Osteocyte (in vitro differentiated cells): ENCODE measurements at places on chromosomes 13 and 19. TPM values are rescaled to one million over a fixed set of nuclear protein-coding genes. Genes with fewer than 3 reads are reported as not detected.

DNA sequence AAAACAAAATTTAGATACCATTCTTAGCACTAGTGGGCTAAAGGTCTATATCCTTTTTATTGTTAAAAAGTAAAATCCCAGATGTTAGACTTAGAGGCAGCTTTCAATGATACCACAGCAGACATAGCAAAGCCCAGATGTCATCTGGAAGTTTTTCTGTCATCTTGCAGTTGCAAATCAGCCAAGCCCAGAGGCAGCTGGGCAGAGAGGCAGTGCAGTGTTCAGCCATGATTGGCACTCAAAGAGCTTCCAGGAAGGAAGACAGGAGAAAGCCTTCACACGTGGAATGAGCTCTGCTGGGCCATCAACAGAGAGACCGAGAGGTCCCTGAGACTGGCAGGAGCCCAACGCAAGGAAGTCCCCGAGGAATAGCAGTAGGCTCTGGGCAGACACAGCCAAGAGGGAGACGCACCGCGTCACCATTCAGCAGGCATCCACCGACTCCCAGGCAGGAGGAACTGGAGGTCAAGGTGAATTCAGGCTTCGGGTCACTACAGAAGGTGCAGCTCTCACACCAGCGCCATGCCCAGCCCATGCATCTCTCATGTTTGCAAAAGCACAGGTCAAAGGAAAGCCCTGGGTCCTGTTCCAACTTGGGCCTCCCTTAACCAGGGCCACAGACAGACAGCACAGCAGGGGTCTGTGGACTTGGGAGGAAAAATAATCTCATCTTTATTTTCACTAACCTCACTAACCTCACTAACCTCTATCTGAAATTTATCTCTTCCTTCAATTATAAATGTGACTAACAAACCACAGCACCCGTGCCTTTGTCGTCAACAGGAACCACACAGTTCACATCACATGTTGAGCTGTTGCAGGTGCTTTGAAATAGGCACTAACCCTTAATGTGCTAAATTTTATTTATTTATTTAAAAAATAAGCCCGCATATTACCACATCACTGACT is 54.9 kb downstream of the TUBGCP3 start:
- peaks cover 10% of the 10 kb centered on the region for H3K36me3 ChIP-seq
- no peak overlapping the region for H3K4me3 ChIP-seq
- no peaks in the 10 kb centered on the region for H3K4me1 ChIP-seq
- no peak overlapping the region for H3K27ac ChIP-seq
- no peak for DNase-seq

DNA sequence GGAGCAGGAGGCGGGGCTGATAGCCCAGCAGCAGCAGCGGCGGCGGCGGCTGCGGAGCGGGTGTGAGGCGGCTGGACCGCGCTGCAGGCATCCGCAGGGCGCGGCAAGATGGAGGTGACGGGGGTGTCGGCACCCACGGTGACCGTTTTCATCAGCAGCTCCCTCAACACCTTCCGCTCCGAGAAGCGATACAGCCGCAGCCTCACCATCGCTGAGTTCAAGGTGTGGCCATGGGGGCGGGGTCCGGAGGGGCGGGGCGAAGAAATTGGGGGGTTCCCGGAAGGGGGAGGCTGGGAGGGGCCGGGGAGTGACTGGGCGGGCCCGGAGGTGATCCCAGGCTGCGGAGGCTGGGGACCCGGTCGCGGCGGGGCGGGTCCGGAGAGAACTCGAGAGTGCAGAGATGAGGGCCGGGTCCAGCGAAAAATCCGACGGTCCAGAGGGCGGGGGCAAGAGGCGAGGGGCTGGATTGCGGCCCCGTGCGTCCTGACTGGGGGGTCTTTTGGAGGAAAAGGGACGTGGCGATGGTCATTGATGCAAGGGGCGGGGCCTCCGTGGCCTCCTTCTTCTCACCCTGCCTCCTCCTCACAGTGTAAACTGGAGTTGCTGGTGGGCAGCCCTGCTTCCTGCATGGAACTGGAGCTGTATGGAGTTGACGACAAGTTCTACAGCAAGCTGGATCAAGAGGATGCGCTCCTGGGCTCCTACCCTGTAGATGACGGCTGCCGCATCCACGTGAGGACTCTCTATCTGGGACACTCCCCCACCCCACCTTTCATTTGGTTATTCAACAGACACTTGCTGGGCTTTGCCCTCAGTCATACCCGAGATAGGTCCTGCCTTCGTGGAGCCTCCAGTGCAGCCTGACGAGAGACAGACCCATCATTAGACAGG is at the start of gene TBCB:
Gene TBCB (plus strand): TSS at position 16 of the 891 bp plus-strand sequence. CDS start 93 bp downstream, at position 109.
- H3K4me1 ChIP-seq = peaks cover 27% of the 10 kb centered on the region
- no peaks in the 10 kb centered on the region for H3K27me3 ChIP-seq
- H3K27ac ChIP-seq = peak within 1 kb of the TSS; percentile 97
- peak within 1 kb of the TSS; percentile 89 for H3K4me3 ChIP-seq
- no peak for DNase-seq

GRCh38 chr19:29247471-29247870 is 34.5 kb upstream of the UQCRFS1 start:
- no peaks in the 10 kb centered on the region for H3K4me1 ChIP-seq
- peaks cover under 1% of the 10 kb centered on the region for H3K27me3 ChIP-seq
- no peak overlapping the region for H3K4me3 ChIP-seq
- no peak overlapping the region for H3K27ac ChIP-seq
- H3K36me3 ChIP-seq = no peaks in the 10 kb centered on the region
- no peak for DNase-seq

DNA sequence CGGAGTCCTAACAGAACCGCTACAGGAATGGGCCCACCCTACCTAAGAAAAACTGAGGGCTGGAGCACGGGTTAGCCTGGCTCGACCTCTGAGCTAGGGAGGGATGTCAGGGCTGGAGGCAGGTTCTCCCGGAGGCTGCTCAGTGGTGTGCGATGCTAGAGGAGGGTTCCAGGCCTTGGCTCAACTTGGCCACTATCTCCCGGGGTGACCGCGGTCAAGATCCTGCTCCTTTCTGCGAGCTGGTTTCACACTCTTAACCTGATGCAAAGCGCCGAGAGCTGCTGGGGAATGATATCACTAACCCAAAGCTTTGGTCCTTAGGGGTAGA is 301 bp downstream of the POP4 start:
- no peaks in the 10 kb centered on the region for H3K27me3 ChIP-seq
- H3K4me1 ChIP-seq = peaks cover 26% of the 10 kb centered on the region
- DNase-seq = no peak
- H3K36me3 ChIP-seq = peaks cover 8% of the 10 kb centered on the region

GRCh38 chr19:50703915-50704796 is 15.4 kb downstream of the SHANK1 start:
- H3K4me3 ChIP-seq = no peak overlapping the region
- H3K27ac ChIP-seq = no peak overlapping the region
- no peak for DNase-seq
- H3K4me1 ChIP-seq = no peaks in the 10 kb centered on the region

DNA sequence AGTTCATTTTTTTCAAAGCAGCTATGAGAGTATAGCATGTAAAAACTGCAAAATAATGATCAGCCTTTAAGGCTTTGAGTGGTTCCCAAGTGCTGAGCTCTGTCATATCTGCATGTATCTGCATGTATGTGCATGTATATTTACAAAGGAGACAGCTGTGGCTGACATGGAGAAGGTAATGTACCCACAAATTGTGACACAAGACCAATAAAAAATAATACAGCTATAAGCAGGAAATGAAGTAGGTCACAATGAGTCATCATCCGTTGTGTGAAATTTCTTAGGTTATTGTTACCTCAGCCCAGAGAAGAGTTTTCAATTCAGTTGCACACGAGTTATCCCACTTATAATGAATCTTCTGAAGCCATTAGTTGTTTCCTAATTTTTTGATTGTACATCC is 60.9 kb upstream of the MED4 start:
- H3K4me3 ChIP-seq = no peak overlapping the region
- H3K27me3 ChIP-seq = peaks cover 16% of the 10 kb centered on the region
- H3K4me1 ChIP-seq = peaks cover 17% of the 10 kb centered on the region
- no peak for DNase-seq
- no peak overlapping the region for H3K27ac ChIP-seq

The FLT3 gene
- not detected in 2 replicates for total RNA-seq

- DNase-seq = no peak
- H3K27ac ChIP-seq = no peak overlapping the region
- H3K36me3 ChIP-seq = no peaks in the 10 kb centered on the region
- peaks cover 21% of the 10 kb centered on the region for H3K4me1 ChIP-seq
Measured at GRCh38 chr19:17686023-17686521, 2.1 kb downstream of the UNC13A start.

DNA sequence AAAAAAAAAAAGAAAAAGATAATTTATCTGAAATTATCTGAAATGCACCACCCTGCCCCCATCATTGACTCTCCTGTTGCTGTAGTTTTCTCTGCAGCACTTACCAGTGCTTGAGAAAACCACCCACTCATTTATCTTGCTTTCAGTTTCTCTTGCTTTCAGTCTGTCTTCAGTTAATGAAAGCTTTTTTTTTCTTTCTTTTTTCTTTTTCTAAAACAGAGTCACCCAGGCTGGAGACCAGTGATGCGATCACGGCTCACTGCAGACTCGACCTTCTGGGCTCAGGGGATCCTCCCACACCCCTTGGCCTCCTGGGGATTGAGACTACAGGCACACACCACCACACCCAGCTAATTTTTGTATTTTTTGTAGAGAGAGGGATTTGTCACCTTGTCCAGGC is 4.3 kb upstream of the ACP5 start:
- H3K4me3 ChIP-seq = peak overlapping the region; percentile 50
- H3K36me3 ChIP-seq = no peaks in the 10 kb centered on the region
- DNase-seq = no peak
- peak overlapping the region; percentile 46 for H3K27ac ChIP-seq
- H3K27me3 ChIP-seq = no peaks in the 10 kb centered on the region
- peaks cover 14% of the 10 kb centered on the region for H3K4me1 ChIP-seq

DNA sequence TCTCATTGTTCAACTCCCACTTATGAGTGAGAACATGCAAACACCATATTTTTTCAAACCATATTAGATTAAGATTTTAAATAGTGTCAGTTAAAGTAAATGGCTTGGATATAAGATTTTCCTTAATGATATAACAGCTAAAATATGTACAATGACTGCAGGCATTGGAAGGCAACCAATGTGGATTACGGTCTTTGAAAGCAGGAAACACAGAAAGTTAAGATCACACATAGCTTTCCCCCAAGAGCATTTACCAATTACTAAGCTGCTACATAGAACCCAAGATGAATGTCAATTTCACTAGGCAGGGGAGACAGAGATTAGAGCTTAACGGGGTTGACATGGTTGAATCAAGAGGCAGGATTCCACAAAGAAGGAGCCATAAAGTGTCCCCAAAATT is 173.2 kb upstream of the TRPC4 start:
- H3K27ac ChIP-seq = no peak overlapping the region
- H3K4me3 ChIP-seq = no peak overlapping the region
- H3K27me3 ChIP-seq = no peaks in the 10 kb centered on the region
- peaks cover 2% of the 10 kb centered on the region for H3K4me1 ChIP-seq
- DNase-seq = no peak

The FCER2 gene
- not detected in 2 replicates for total RNA-seq

The OR7A5 gene
- not detected in 2 replicates for total RNA-seq

GRCh38 chr13:29917650-29918049 is 67.2 kb upstream of the UBL3 start:
- H3K4me3 ChIP-seq = no peak overlapping the region
- no peak for DNase-seq
- no peak overlapping the region for H3K27ac ChIP-seq
- no peaks in the 10 kb centered on the region for H3K27me3 ChIP-seq
- no peaks in the 10 kb centered on the region for H3K36me3 ChIP-seq

GRCh38 chr19:18489627-18490184 is 32.2 kb downstream of the ELL start:
- peaks cover 49% of the 10 kb centered on the region for H3K4me1 ChIP-seq
- H3K27ac ChIP-seq = no peak overlapping the region
- no peaks in the 10 kb centered on the region for H3K27me3 ChIP-seq
- no peaks in the 10 kb centered on the region for H3K36me3 ChIP-seq
- no peak overlapping the region for H3K4me3 ChIP-seq
- DNase-seq = no peak

DNA sequence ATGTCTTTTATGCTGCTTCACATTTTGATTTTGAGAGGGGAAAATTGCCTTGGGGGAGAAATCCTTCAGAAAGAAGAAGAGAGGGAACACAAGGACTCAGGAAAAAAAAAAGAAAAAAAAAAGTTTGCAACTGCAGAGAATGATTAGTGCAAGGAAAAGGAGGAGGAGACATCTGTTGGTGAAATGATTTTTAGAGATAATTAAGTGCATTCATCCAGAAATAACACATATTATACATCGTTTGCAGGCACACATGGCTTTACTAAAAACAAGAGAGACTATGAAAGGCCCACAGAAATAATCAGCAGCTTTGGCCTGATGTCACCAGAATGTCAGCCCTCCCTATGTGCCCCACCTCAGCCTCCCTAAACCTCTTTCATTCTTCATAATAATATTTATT is 1058.2 kb downstream of the PCDH9 start:
- peak overlapping the region; percentile 16 for H3K27ac ChIP-seq
- H3K36me3 ChIP-seq = no peaks in the 10 kb centered on the region
- peaks cover 31% of the 10 kb centered on the region for H3K4me1 ChIP-seq
- no peaks in the 10 kb centered on the region for H3K27me3 ChIP-seq
- DNase-seq = no peak
- H3K4me3 ChIP-seq = no peak overlapping the region

GRCh38 chr19:30718707-30719106 is 346.5 kb downstream of the ZNF536 start:
- no peak overlapping the region for H3K4me3 ChIP-seq
- no peak for DNase-seq
- H3K36me3 ChIP-seq = no peaks in the 10 kb centered on the region
- no peaks in the 10 kb centered on the region for H3K4me1 ChIP-seq

- H3K27ac ChIP-seq = no peak overlapping the region
- H3K4me3 ChIP-seq = no peak overlapping the region
- peaks cover 5% of the 10 kb centered on the region for H3K27me3 ChIP-seq
Measured at GRCh38 chr19:35438527-35438926, 9.5 kb upstream of the FFAR2 start.

The FXYD7 gene
- 0.50 TPM in 1 of 2 replicates, not detected in the other for total RNA-seq

- peaks cover 30% of the 10 kb centered on the region for H3K4me1 ChIP-seq
- H3K4me3 ChIP-seq = no peak overlapping the region
- H3K27ac ChIP-seq = no peak overlapping the region
- no peak for DNase-seq
Measured at GRCh38 chr19:55492362-55492944, 4.2 kb downstream of the SSC5D start.

The ZNF491 gene
- 4.4 and 6.2 TPM in 2 replicates for total RNA-seq

GRCh38 chr13:85521657-85522056 is 277.6 kb downstream of the SLITRK6 start:
- H3K4me3 ChIP-seq = no peak overlapping the region
- peaks cover 39% of the 10 kb centered on the region for H3K4me1 ChIP-seq
- no peaks in the 10 kb centered on the region for H3K36me3 ChIP-seq
- H3K27ac ChIP-seq = no peak overlapping the region
- DNase-seq = no peak

GRCh38 chr13:110331362-110331761 is 24.3 kb downstream of the COL4A2 start:
- no peaks in the 10 kb centered on the region for H3K27me3 ChIP-seq
- peaks cover 96% of the 10 kb centered on the region for H3K4me1 ChIP-seq
- H3K36me3 ChIP-seq = peaks cover 54% of the 10 kb centered on the region
- no peak for DNase-seq

The LPAR6 gene
- total RNA-seq = 10.1 and 13.0 TPM in 2 replicates

- no peaks in the 10 kb centered on the region for H3K27me3 ChIP-seq
- DNase-seq = no peak
- no peak overlapping the region for H3K4me3 ChIP-seq
- H3K27ac ChIP-seq = peak overlapping the region; percentile 75
Measured at GRCh38 chr13:28585561-28585960, 73.4 kb upstream of the POMP start.

The HIPK4 gene
- 0.21 and 0.29 TPM in 2 replicates for total RNA-seq
